Lower lobe of right lung (tissue), 2 donors: ENCODE measurements at places on chromosomes 1 and 21. TPM values are rescaled to one million over a fixed set of nuclear protein-coding genes. Genes with fewer than 3 reads are reported as not detected.

GRCh38 chr1:174534789-174535188 lies 87.0 kb downstream of the GPR52 start:
- DNase-seq = no peak

DNA sequence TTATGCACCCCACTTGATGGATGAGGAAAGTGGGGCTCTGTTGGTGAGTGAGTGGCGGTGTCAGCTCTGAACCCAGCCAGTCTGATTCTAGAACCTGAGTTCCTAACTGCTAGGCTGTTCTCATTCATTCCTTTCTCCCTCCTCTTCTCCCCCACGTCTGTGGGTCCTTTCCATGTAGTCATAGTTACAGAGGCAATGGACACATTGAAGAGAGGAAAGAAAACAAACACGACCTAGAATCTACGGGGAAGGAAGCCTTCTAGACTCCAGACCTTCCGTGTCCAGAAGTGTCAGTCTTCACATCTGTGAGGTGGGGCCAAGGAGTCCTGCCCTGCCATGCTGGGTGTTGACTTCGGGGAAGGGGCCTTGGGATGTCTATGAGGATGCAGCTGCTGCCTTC lies 115.8 kb upstream of the WNT4 start:
- no peak for DNase-seq

- no peak for DNase-seq
These were observed 27.1 kb downstream of the PARK7 start for GRCh38 chr1:7988576-7988975.

DNA sequence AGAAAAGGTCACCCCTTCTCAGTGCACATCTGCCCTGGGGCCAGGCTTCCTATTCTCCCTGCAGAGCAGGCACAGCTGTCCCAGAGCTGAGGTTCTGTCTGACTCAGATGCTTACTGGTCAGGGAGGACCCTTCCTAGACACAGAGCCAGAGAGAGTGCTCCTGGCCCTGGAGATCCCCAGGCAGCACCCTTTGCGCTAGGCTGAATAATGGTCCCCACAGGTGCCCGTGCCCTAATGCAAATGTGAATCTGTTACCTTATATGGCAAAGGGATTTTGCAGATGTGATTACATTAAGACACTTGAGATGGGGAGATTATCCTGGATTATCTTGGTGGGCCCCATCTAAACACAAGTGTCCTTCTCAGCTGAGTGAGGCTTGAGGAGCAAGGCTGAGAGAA lies 2.6 kb upstream of the TNNI1 start:
- no peak for DNase-seq

The CCDC24 gene
- total RNA-seq = 10.7 TPM

DNA sequence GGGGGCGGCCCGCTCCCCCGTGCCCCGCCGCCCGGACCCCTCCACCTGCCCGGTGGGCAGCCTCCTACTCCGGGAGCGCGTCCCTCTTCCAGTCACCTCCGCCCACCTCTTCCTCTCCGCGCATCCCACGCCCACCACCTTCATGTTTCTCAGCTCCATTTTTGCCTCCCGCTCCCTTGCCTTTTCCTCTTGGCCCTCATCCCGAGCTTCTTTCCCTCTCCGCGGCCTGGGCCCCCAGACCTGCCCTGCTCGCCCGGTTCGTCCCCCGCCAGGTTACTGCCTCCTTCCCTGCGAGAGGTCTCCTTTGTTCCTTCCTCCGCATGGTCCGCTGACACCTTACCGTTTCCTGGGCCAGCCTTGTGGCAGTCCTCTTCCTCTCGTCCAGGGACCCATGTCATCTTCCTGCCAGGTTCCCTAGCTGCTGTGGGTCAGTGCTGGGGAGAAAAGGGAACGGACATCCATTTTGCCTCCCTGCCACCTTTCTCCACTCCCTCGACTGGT lies 563 bp downstream of the QSOX1 start:
- DNase-seq = no peak

GRCh38 chr1:162902416-162902815 lies 41.4 kb upstream of the CCDC190 start:
- DNase-seq = no peak

The BCAN gene
- not detected for total RNA-seq

DNA sequence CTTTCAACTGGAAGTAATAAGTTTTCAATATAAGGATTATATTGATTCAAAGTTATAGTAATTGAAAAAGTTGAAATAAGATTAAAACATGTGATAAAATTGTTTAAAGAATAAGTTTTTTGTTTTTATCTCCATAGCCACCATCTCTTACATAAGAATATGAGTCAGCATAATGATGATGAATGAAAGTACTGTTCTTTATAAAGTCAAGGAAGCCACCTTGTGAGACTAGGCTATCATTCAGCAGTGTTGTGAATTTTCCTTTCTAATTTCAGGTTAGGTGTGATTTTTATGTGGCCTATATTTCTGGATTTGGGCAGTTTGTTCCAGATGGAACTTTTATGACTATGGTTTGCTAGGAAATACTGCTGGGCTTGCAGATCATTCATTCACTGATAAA lies 22.4 kb upstream of the ASB17 start:
- DNase-seq = no peak

The DHX9 gene
- 121 TPM for total RNA-seq

DNA sequence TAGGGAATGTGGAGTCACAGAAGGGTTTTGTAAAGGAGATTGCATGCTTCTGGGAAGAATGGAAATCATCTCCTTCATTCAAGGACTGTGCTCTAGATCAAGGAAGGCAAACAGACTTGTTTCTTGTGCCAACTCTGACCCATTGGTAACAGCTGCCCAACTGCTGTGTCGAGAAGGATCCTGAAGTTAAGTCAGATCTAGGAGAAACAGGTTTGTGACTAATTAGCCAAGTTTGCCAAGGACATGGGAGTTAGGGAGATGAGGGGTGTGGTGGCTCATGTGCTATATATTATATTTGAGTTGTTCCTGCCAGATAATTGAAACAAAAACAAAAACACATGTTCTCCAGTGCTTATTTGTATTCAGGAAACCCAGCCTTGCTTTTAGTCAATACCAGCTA lies 251.2 kb upstream of the USP24 start:
- no peak for DNase-seq
